GM12878 (cell line): ENCODE measurements at places on chromosomes 4 and X. TPM values are rescaled to one million over a fixed set of nuclear protein-coding genes. Genes with fewer than 3 reads are reported as not detected.

DNA sequence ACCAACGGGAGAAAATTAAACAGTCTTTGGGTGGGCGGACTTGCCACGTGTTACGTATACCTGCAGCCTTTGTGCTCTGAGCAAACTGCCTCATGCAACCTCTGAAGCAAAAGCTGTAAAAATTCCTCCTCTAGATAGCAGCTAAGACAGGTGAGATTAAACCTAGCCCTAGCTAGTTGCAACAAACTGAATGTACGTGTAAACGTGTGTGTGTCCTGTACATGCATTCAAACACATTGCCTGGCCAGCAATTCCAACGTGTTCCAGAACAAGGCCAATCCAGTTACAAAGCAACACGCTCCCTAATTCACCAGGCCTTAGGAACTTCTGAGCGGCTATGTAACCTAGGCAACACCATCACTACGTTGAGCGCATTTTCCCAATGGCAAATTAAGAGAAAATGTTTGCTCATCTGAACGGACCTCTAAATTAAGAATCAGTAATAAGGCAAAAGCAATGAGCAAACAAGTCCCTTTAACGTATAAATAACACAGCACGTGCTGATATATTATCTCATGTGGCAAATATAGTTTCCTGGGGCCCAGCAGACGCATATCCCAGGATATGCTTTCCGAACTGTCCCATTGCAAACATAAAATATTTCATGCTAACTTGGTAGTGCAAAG, 792 bp downstream of the PPID start:
- DNase-seq = peak; percentile 9

PRRG3 gene
- not detected in 2 replicates for total RNA-seq

GRCh38 chrX:633985-634958, 3.7 kb downstream of the SHOX start:
- no peak for DNase-seq

DNA sequence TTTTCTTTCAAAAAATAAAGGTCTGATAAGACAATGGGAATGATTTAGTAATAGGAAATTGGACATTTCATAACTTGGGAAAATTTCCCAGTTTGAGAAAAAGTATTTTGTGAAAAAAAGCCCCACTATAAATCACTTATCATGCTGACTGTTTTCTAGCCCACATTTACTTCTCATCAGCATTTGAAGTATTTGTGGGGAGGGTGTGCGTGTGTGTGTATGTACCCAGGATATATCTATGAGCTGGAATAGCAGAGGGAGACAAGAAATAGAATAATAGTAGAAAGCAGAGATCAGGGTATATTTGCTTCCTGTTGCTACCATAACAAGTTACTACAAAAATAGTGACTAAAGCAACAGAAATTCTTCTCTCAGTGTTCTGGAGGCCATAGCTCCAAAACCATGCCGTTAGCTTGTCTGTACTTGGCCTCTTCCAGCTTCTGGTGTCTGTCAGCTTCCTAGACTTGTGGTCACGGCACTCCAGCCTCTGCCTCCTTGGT, 139.8 kb downstream of the PTTG2 start:
- DNase-seq = no peak

DNA sequence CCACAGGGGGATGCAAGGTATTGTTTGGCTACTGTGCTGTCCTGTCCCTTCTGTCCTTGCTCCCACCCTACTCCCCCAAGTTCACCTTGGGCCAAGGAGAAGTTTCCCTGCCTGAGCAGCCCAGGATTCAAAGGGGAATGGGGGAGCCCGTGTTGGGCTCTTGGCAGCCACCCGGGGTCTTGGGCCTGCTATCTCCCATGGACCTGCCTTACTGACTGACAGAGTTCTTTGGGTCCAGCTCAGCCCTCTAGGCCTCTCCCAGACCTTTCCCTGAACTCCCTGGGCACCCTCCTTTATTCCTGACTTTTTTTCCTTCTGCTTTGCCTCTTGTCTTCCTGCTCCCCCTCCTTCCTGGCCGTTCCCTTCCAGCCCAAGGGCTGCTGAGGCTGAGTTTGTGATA, 67.4 kb downstream of the STARD8 start:
- DNase-seq = no peak

DNA sequence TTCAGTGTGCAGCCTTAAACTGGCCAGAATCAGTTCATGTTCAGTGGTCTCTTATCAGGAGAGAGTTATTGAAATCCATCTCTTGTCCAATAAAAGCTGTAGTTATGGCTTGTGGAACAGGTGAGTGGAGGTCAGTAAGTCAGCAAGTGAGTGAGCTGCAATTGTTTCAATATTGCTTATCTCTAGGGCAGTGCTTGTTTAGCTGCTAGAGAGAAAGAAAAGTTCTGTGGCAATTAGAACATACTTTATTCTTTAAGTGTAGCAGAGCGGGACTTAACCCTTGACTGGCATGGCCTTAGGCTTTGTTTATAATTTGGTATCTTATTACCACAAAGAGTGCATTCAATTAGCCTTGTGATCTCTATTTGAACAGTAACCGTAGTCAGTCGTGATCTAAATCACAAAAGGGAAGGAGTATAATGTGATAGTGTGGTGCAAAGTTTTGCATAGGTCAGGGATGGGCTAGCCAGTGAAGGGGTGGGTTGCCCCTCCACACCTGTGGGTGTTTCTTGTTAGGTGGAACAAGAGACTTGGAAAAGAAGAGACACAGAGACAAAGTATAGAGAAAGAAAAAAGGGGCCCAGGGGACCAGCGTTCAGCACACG, 6.9 kb upstream of the ETDC start:
- DNase-seq = no peak

MAGEC2 gene
- total RNA-seq = not detected in 2 replicates

DNA sequence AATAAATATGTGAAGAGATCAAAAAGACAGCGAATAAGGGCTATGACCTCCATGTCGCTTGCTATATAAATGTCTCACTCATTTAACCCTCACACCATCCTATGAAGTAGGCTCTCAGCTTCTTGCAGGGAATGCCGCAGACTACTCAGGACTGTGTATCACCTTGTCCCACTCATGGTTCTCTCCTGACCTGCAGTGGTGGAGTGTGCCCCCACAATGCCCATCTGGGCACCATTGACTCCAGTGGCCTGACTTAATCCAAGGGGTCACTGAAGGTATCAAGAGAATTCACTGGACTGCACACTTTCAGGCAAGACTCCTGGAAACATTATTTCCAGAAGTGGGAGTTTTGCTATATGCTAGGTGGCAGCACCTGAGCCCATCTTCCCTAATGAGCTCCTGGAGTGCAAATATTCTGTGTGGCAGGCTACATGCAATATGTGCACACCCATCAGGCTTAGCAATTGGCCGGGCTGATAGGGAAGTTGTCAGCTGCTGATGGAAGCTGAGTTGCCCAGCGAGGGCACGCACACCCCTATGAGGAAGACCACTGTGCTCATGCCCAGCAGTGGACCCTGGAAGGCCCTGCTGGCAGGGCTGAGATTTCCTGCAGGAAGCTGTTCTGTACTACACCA, 8.2 kb upstream of the EFNB1 start:
- DNase-seq = no peak

TCEAL2 gene
- not detected in 2 replicates for total RNA-seq

DNA sequence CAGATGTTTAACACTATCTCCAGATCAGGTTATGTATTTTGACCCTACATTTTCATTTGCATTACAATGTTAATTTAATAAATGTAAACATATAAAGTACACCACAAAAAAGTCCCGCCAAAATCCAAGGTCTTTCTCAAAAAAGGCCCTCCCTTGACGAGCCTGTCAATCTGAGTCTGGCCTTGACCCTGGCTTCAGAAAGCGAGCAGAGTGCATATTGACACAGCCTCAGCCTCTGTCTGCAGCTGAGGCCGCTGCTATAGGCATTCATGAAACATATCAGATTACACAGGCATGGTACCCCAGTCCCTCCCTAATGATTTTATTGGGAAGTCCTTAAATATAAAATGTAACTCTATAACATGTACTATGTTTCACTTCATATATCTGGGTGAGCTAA, 6.2 kb downstream of the MBNL3 start:
- DNase-seq = no peak

XAGE3 gene
- total RNA-seq = not detected in 2 replicates

GRCh38 chr4:3046162-3046561, 28.2 kb downstream of the HTT-AS start:
- DNase-seq = no peak

DNA sequence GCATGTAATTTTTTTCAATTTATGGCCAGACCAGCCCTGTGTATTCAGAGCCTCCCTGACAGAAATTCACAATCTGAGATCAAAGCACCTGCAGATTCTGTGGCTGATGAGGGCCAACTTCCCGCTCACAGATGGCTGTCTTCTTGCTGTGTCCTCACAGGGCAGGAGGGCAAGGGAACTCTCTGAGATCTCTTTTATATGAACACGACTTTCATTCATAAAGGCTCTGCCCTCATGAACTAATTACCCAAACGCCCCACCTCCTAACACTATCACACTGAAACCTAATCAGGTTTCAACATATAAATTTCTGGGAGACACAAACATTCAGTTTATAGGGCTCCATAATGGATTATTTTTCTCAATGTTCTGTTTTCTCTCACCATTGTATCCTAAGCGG, 192.6 kb downstream of the NWD2 start:
- no peak for DNase-seq

- DNase-seq = no peak
Observed at GRCh38 chr4:7239844-7240243, 47.5 kb downstream of the SORCS2 start.

MMAA gene
- 10.4 and 13.0 TPM in 2 replicates for total RNA-seq

TACC3 gene
- 120 and 121 TPM in 2 replicates for total RNA-seq

DNA sequence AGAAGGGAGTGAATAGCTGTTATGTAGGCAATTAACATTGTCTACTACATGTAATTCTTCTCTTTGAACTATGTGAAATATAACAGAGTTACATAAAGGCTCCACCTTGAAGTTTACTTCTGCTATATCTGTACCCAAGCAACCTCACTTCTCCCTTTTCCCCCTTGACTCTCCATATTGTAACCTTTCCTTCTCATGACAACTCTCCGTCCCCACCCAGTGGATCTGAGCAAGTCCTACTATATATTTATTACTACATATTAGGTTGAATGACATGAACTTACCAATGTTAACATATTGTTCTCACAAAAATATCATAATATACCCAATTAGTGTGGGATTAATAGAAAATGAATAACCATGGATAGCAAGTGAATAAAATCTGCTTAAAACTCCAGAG, 93.2 kb upstream of the ATP8A1 start:
- DNase-seq = peak; percentile 3

TNIP2 gene
- total RNA-seq = 62.9 and 64.8 TPM in 2 replicates

TCEAL5 gene
- total RNA-seq = not detected in 2 replicates

CLCN4 gene
- total RNA-seq = 6.9 and 8.0 TPM in 2 replicates

CENPVL2 gene
- not detected in 2 replicates for total RNA-seq
